GM12878 (cell line): ENCODE measurements at places on chromosomes 16 and 17. TPM values are rescaled to one million over a fixed set of nuclear protein-coding genes. Genes with fewer than 3 reads are reported as not detected.

The NOG gene
- polyA plus RNA-seq = not detected in 2 replicates

The ITGAX gene
- polyA plus RNA-seq = 1.8 and 2.7 TPM in 2 replicates

The MT1G gene
- 8.2 and 9.5 TPM in 2 replicates for polyA plus RNA-seq

The KRTAP2-2 gene
- polyA plus RNA-seq = not detected in 2 replicates

The ARL5C gene
- polyA plus RNA-seq = not detected in 2 replicates

The TNFSF13 gene
- polyA plus RNA-seq = 9.4 and 11.2 TPM in 2 replicates

The KIF18B gene
- polyA plus RNA-seq = 15.2 and 20.5 TPM in 2 replicates

The DHRS7C gene
- polyA plus RNA-seq = not detected in 2 replicates

The SULT1A3 gene
- polyA plus RNA-seq = 5.3 and 8.2 TPM in 2 replicates

The PIK3R5 gene
- polyA plus RNA-seq = 36.1 and 39.5 TPM in 2 replicates

The LMF1 gene
- polyA plus RNA-seq = 1.2 and 1.4 TPM in 2 replicates

The TMEM204 gene
- polyA plus RNA-seq = 0.11 TPM in 1 of 2 replicates, not detected in the other

The LLGL2 gene
- 4.1 and 5.0 TPM in 2 replicates for polyA plus RNA-seq

The KRT40 gene
- not detected in 2 replicates for polyA plus RNA-seq

The TPPP3 gene
- polyA plus RNA-seq = not detected in 2 replicates

The CTRB1 gene
- not detected in 2 replicates for polyA plus RNA-seq

The CHRNB1 gene
- polyA plus RNA-seq = 8.5 and 12.6 TPM in 2 replicates

The ATP2C2 gene
- not detected in 2 replicates for polyA plus RNA-seq

The EFCAB3 gene
- 0.11 TPM in 1 of 2 replicates, not detected in the other for polyA plus RNA-seq

The ATF7IP2 gene
- polyA plus RNA-seq = 52.7 and 57.1 TPM in 2 replicates

The DNAAF1 gene
- polyA plus RNA-seq = not detected in 2 replicates

The KRTAP4-9 gene
- polyA plus RNA-seq = not detected in 2 replicates

The TMIGD1 gene
- polyA plus RNA-seq = not detected in 2 replicates
